Stimulated activated CD8-positive, alpha-beta memory T cell treated with anti-CD3 and anti-CD28 coated beads, Interleukin-12 subunit alpha, Interleukin-12 subunit beta, amount 100 ng/mL, for 4 hours (primary cell): ENCODE measurements at places on chromosomes 6 and 20.

DNA sequence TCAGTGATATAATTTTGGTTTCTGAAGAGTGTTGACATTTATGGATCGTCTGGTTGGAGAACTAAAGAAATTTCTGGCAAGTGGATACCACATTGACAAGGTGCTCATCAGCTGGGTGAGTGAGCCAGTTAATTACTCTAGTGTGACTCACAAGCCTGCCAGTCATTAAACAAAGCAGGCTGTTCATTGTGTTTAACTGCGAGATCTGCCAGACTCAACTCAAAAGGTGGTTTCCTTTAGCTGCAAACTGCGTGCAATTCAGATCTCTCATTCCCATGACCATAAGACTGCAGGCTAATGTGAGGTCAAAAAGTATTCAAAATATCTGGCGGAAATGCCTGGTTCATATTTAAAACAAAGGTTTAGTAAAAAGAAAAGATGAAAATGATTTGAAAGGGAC lies 32.5 kb upstream of the IYD start:
- DNase-seq: no peak

DNA sequence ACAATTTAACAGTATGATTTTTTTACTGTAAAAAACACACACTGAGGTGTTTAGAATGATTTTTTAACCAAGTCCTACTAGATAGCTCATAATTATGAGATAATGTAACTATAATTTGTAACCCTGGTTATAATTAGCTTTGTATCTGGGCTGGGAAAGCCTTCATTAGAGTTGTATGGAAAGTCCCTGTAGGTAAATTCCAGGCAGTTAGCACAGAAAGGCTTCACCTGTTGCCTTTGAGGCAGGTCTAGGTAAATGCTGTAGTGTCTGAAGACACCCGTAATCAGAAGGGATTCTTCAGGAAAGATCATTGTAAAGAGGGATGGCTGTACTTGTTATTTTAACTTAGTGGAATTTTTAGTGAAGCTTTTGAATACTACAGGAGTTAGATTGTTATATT lies 1.9 kb downstream of the TMEM200A start:
- DNase-seq: no peak

DNA sequence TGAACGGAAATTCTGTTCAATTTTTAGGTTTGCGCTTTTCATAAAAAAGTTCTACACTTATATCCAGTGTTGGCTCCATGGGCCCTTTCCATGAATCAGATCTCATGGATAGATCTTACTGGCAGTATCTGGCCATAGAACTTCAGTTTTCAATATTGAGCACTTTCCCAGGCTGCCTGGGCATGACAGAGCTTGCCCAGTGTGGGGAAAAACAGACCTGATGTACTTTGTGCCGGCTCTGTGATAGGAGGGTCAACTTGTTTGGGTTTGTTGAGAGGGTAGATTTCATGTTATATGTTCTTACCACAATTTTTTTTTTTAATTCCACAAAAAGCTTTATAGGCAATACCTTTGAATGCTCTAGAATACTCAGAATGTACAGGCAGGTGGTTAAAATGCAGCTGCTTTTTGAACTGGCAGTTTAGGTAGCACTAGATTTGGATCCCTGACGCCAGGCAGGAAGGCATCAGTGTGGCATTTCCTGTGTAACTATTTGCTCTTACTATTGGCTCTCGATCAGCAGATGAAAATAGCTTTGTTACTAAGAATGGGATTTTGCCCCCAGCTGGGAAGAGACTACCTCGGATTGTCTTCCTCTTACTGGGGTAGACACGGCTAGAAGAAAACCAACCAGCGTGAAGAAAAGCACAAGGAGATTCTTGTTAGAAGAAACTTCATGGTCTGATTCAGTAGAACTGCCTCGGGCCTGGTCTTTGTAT lies 404.9 kb upstream of the SOX4 start:
- no peak for DNase-seq

GRCh38 chr6:41358503-41358902 lies 23.1 kb downstream of the NCR2 start:
- no peak for DNase-seq

DNA sequence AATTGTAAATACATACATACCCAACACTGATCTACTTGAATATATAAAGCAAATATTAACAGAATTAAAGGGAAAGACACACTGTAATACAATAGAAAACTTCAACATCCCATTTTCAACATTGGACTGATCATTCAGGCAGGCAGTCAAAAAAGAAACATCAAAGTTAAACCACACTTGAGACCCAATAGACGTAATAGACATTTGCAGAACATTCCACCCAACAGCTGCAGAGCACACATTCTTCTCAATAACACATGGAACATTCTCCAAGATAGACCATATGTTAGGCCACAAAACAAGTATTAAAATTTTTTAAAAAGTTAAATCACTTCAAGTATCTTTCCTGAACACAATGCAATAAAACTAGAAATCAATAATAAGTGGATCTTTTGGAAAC lies 698.2 kb downstream of the COL12A1 start:
- DNase-seq: no peak

GRCh38 chr6:41561416-41561815 lies 15.2 kb downstream of the FOXP4 start:
- no peak for DNase-seq

- no peak for DNase-seq
These were observed 21.4 kb downstream of the HDAC2 start for GRCh38 chr6:113949499-113949898.

- no peak for DNase-seq
These were observed 134.4 kb downstream of the ARHGAP18 start for GRCh38 chr6:129575378-129576118.

- DNase-seq: no peak
These were observed 118.8 kb downstream of the CDKAL1 start for GRCh38 chr6:20653085-20653479.

GRCh38 chr6:30185846-30186484 lies 22.6 kb downstream of the TRIM15 start:
- no peak for DNase-seq

GRCh38 chr6:42929821-42930360 lies 611 bp downstream of the CNPY3 start:
- DNase-seq: peak; percentile 45

GRCh38 chr6:97059473-97059872 lies 134.9 kb downstream of the KLHL32 start:
- DNase-seq: no peak

DNA sequence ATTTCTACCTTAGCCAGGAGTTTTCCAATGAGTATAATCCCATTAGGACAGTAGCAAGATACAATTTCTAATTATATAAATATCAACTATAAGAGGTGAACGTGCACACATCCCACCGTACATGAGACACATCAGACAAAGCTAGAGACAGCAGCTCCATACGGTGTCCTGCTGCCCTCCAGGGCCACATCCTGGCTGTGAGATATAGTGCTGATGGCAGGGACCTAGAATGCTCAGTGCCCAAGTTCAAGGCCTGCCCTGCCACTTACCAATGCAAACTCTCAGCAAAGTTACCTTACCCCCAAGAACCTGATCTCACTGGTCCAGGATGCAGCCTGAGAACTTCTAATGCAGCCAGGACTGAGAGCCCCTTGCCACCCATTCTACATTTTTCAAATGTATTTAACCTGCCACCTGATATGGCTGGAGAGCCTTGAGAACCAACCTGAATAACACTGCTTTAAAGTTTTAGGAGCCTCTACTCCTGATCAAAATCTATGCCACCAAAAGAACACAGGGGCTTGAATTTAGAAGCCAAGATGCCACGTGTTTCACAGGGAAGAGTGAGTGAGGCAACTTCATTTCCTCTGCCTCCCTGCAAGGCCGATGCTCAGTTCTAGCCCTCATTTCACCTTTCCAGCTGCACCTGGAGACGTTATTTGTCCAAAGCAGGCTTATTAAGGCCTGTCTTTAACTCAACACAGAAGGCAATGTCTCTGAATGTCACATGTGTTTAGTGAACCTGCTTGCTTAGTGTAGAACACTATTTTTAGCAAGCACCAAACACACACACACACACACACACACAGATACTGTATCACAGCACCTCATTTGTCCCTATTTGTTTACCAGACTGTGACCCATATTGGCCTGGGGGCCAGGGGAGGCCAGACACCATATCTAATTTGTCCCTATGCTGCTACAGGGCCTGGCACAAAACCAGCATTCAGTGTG lies 6.1 kb downstream of the NFATC2 start:
- no peak for DNase-seq

DNA sequence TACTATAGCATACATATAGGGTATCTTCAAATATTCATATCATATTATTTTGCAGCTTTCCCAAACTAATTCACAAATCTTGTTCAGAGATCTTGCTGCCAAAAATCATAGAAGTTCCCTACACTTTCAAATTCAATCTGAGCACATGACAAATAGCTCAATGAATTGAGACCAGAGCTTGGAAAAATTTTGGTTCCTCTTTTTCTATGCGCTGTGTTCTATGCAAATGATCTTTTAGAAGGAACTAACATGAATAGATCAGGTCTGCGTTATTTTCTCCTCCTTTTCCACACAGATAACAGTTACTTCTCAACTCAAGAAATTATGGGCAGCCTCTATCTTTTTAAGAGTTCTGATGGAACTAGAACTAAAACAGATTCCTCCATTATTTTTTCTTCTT lies 316.3 kb downstream of the ARHGAP18 start:
- no peak for DNase-seq

DNA sequence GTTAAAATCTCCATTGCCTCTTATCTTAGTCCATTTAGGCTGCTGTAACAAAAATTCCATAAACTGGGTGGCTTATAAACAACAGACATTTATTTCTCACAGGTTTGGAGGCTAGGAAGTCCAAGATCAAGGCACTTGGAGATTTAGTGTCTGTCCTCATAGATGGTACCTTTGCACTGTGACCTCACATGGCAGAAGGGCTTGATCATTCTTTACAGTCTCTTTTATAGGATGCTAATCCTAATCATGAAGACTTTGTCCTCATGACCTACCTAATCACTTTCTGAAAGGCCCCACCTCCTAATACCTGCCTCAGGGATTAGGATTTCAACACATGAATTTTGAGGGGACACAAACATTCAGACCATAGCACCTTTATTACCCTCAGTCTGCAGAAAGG lies 6.6 kb downstream of the GLO1 start:
- no peak for DNase-seq

- no peak for DNase-seq
These were observed at the start of gene SIGLEC1 for GRCh38 chr20:3712279-3712873. Gene SIGLEC1 (minus strand): TSS chr20:3712600. CDS start chr20:3707128, 5,472 bp downstream.

GRCh38 chr6:63708631-63709030 lies 73.0 kb downstream of the PHF3 start:
- DNase-seq: no peak

DNA sequence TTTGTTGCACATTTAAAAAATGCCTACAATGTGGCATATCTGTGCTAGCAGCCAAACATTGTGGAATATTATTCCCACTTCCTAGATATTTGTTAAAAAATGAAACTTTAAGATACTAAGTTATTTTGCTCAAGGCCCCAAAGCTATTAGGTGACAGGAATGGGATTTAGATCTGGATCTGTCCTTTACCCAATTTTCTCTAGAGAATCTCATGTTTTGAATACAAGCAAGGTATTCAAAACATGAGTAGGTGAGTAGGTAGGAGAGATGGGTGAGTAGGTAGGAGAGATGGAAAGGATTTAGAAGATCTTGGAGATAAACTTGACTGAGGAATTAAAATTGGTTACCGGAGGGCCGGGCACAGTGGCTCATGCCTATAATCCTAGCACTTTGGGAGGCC lies 61.2 kb upstream of the AKIRIN2 start:
- DNase-seq: no peak

- DNase-seq: no peak
These were observed 68.8 kb downstream of the IBTK start for GRCh38 chr6:82178759-82179112.

DNA sequence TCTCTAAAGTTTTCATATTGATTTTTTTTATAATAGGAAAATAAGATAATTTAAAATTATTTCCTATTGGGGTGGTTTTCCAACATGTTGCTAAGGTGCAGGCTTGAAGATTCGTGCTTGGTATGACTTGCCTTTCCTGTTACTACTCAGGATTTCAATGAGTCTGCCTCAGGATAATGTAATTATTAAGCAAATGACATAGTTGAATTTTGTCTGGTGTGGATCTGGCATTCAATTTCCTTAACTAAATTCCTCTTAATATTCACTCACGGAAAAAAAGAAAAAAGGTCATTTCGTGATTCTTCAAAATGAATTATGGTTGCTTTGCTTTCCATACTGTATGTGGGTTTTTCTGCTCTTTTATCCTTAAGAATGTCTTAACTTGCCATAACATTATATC lies 9.3 kb upstream of the FILIP1 start:
- no peak for DNase-seq

DNA sequence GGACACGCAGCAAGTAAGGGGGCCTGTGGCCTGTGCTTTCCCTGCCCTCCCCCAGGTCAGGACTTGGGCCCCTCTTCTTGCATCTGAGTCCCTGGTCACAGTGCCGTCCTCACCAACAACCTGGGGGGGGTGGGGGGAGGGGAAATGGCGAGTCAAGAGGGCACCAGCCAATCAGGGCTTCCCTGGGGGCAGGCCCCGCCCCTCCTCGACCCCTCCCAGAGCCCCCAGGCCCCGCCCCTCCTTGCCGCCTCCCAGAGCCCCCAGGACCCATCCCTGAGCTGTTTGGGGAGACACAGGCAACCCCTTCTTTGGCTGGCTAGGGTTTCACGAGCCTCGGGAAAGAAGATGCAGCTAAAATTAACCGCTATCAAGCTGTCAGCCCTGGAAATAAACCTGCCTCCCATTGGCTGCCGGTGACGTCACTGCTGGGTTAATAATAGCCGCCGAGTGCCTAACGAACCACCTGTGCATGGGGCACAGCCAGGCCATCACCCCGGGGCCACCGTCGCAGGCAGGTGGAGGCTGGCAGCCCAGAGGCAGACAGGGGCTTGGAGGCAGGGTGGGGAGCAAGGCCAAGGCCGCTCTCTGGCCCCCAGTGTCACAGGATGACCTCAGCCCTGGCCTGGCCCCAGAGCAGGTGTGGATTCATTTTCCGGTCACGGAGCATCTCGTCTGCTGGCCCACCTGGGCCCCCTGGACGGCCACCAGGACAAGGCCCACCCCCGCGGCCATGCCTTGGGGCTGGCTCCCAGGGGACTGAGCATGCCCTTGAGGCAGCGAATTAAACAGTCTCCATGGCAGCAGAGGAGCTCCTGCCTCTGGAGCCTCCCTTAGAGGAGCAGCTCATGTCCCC lies 3.2 kb upstream of the EEF1A2 start:
- no peak for DNase-seq
